DMS153 (cell line): ENCODE measurements at places on chromosomes 4 and X.

DNA sequence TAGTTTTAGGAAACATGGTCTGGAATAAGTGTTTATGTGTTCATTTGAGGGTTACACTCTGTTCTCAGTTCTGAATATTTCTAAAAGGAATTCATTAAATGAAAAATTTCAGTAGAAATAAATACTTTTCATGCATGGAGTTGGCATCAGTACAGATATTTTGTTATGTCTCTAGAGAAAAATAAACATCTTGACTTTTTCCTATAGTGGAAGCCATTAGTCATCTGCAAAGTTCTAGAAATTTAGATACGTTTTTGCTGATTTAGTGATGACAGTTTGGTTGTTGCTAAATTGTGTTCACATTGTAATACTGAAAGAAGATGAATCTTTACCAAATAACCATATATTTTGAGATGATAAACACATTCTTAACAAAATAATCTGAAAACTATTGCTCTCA is 268.2 kb upstream of the TEX13A start:
- no peak for DNase-seq

DNA sequence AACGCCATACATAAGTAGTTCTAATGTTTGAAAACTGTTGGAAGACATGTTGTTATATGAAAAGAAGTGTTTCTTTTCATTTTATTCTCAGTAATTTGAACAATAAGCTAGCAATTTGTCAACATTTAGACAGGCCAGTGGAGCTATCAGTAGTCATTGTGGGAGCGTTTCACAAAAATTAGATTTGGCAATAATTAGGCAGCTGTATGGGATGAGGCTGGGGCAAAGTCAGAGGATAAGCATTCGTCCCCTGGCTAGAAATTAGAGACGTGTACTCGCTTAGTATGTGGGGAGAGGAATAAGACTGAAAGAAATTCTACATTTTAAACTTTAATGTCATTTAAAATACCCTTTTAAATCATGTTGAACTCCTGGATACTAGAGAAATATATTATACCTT is 70.6 kb downstream of the TMEM144 start:
- no peak for DNase-seq

GRCh38 chr4:188130355-188130754 is 8.9 kb upstream of the TRIML1 start:
- no peak for DNase-seq

DNA sequence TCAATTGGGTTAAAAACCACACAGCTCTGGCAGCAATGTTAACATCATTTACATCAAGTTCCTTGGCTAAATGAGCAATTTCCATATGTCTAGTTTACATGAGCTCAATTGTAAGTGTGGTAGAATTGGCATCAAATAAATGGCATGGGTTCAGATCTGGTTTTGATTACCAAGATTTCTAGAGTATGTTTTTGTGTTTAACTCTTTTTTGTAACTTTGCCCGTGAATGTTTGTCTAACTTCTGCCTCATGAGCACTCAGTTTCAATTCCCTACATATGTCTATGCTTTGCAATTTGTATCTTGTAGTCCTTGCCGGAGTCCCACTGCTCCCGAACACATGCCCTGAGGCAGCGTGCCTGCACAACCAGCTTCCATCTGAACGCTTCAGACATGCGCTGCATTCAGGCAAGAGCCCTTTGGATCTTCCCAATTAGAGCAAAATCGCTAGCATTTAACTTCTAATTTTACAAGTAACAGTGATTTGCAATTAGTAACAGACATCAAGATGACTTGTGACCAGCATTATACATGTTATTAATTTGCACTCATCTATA is 644.4 kb downstream of the TRIML1 start:
- no peak for DNase-seq

- no peak for DNase-seq
Measured at GRCh38 chrX:54442790-54443189, 2.6 kb downstream of the TSR2 start.

DNA sequence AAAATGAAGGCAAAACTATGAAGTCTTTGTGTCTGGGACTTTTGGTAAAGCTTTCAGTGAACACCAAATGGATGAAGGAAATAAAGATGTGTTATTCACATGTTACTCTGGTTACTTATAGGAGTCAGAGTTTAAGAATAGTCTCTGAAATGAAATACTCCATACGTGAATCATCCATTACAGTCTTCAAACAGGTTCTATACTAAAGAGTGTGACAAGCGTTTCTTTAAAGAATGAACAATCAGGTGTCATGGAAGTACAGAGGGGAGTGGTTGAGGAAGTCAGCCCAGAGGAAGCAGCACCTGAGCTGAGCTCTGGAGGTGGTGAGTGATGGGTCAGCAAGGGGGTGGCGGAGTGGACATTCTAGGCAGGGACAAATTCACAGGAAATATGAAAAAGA is 41.8 kb upstream of the SORBS2 start:
- DNase-seq = no peak

DNA sequence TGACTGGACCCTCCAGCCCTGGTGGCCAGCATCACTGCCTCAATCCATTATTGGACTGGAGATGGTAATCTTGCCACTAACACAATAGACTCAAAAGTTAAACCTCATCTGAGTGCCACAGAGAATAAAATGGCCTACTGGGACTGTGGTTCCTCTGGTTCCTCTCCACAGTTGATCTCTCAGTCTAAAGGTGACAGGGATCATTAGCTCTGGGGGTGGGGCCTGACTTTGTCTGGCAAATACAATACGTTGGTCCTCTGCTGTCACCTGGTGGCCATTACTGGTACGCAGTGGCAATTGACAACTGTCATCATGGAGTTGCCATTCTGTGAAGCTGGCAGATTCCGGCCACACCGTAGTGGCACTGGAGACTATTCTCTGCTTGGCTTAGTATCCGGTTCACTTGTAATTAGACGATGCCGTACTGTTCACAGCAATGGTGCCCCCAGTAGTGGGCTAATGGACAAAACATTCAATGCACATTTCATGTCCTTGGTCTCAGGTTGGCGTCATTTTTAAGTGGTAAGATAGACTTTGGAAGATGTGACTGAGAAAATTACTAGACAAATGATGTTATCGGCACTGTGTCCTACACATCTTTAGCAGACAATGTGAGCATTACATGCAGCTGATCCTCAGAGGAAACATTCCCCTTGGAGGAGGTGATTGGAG is 6.7 kb downstream of the FGFBP2 start:
- peak; percentile 21 for DNase-seq

DNA sequence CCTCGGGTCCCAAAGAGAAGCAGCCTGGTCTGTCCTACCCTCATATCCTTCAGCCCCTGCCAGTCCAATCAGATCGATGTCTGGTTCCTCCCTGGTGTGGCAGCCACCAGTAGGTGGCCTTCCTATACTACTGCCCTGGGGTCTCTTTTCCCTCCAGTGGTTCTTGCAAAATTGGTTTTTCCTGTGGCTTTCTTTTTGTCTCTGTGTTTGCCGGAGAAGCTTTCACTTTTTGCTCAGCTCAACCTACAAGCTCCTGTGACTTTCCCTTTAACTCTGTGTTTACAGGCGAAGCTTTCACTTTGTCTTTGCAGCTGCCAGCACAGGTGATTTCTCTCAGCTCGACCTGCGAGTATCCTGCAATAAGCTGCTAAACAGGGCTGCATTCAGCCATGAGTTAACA is 46.8 kb downstream of the UGT2A3 start:
- peak; percentile 57 for DNase-seq

GRCh38 chr4:140256941-140257340 is 103.0 kb upstream of the MAML3 start:
- DNase-seq = no peak

DNA sequence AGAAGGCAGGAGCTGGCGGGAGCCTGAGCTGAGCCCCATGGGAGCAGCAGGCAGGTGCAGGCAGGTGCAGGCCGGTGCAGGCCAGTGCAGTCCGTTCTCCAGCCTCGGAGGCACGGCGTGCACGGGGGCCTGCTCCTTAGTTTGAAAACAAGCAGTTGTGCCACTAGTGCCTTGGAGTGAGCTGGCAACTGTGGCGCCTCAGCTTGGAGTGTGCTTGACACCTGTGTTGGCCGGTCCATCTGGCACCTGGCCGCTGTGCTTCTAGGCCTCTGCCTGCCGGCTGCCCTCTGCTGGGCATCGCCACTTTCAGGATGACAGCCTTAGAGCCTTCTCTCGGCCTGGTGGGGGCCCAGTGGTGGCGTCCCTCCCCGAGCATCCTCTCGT is 47.9 kb downstream of the RGS12 start:
- peak; percentile 75 for DNase-seq

GRCh38 chrX:2784026-2784425 is 32.2 kb downstream of the XG start:
- no peak for DNase-seq

DNA sequence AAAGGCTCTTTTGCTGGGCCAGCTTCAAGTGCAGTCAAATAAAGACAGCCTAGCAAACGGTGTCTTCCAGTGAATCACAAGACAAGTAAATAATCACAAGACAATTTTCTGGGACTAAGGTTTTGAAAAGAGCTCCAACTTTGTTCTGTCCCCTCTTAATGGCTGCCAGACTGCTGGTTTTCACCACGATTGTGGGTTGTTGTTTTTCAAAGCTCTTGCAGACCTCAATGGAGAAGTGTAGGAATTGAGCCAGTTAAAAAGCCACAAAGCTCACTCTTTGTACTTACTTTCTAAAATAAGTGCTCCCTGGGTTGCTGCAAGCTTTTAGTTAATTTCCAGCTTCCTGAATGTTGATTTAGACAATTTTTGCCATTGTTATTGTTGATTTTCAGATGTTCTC is 405.8 kb upstream of the HTR2C start:
- DNase-seq = no peak
